Stimulated activated CD4-positive, alpha-beta T cell treated with anti-CD3 and anti-CD28 coated beads, Interleukin-1b, Interleukin-23, amount 100 ng/mL, for 1 hour (primary cell): ENCODE measurements at places on chromosomes 12 and 14.

- DNase-seq = no peak
These were observed 50.4 kb upstream of the OVCH1 start for GRCh38 chr12:29547864-29548263.

DNA sequence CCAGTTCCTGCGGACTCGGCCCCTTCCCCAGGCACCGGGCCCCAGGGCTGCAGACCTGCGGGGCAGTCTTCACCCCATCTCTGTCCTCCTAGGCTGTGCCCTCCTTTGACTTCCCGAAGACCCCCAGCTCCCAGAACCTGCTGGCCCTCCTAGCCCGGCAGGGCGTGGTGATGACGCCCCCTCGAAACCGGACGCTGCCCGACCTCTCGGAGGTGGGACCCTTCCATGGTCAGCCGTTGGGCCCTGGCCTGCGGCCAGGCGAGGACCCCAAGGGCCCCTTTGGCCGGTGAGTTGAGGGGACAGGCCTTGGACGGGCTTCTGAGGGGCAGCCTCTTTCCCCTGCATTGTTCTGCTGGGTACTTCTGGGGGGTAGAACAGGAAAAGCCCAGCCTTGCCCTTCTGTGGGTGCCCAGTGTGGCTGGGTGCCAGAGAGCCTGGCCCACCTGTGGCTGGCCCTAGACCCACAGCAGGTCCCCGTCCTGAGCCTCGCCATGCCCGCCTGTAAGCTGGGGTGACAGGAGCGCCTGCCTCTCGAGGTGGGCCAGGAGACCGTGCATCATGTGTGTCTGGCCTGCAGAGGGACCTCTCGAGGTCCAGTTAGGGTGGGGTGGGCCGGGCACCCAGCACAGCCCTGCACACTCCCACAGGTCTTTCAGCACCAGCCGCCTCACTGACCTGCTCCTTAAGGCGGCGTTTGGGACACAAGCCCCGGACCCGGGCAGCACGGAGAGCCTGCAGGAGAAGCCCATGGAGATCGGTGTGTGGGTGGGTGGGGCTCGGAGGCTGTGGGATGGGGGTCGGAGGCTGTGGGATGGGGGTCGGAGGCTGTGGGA lies 12.6 kb upstream of the PUS1 start:
- DNase-seq = no peak

DNA sequence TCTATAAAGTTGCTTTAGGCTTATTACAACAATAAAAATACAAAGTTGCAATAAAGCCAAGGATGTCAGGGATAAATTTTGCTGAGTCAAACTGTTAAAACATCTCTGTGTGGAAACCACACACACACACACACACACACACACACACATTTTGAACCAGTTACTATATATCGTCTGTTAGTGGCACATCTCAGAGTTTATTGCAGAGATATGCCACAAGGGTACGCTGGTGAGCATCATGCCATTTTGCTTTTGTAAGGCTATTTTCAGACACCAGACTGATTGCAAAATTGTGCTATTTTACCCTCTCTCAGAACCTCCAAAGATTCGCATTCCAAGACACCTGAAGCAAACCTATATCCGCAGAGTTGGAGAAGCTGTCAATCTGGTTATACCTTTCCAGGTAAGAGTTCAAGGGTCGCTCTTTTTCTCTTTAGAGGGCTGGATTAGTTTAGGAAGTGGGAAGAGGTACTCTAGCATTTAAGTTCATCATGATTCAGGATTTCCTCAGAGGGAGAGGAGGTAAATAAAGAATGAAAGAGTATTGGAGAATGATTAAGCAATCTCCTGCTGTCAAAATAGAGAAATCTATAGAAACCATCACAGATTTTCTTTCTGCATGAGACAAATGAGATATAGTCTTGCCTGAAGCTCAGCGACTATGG lies 27.3 kb upstream of the CHPT1 start:
- no peak for DNase-seq

DNA sequence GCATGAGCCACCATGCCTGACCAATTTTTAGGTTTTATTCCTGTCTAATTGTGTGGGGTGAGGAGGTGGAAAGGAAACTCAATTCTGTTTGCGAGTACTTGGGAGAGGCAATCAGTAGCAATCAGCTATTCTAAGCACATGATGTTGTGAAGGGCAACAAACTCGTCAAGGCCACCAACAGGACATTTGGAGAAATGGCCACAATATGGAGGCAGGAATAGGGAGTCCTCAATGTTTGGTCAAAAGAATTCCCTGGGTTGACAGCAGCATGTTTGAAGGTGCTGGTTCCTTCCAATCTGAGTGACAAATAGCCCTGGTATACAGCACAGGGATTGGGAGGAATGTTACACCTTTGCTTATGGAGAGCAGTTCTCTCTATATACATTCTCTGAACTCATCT lies 32.7 kb upstream of the USP44 start:
- DNase-seq = no peak

- no peak for DNase-seq
These were observed 29.5 kb upstream of the EVL start for GRCh38 chr14:100035700-100036099.

GRCh38 chr14:88196925-88197324 lies 126.1 kb downstream of the KCNK10 start:
- DNase-seq = no peak

DNA sequence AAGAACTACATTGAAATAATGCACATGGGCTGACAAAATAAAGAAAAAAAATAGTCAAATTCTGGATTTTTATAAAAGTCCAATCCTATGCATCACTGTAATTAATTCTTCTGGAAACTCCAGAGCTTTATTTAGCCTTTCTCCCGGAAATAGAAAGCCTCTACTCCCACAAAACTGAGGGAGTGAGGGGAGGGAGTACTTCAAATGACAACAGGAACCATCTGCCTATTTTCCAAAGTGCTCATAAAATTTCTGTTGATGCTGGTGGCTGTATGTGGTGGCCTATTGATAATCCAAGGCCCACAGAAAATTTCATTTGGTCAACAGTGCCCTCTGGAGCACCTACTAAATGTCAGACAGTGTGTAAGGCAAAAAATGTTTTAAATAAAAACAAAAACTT lies 64.6 kb downstream of the KIF21A start:
- DNase-seq = no peak

- DNase-seq = no peak
These were observed 43.2 kb upstream of the BCL11B start for GRCh38 chr14:99315197-99315596.

DNA sequence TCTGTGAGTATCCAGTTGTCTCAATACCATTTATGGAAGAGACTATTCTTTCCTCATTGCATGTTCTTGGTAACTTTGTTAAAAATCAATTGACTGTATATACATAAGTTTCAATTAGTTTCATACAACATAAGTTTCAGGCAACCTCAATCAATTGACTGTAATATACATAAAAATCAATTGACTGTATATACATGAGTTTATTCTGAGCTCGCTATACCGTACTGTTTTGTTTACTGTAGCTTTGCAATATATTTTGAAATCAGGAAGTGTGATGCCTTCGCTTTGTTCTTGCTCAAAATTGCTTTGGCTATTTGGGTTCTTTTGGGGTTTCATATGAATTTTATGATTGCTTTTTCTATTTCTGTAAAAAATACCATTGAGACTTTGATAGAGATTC lies 392.0 kb downstream of the BTG1 start:
- DNase-seq = no peak

GRCh38 chr12:112238441-112238840 lies 113.1 kb downstream of the TRAFD1 start:
- no peak for DNase-seq

DNA sequence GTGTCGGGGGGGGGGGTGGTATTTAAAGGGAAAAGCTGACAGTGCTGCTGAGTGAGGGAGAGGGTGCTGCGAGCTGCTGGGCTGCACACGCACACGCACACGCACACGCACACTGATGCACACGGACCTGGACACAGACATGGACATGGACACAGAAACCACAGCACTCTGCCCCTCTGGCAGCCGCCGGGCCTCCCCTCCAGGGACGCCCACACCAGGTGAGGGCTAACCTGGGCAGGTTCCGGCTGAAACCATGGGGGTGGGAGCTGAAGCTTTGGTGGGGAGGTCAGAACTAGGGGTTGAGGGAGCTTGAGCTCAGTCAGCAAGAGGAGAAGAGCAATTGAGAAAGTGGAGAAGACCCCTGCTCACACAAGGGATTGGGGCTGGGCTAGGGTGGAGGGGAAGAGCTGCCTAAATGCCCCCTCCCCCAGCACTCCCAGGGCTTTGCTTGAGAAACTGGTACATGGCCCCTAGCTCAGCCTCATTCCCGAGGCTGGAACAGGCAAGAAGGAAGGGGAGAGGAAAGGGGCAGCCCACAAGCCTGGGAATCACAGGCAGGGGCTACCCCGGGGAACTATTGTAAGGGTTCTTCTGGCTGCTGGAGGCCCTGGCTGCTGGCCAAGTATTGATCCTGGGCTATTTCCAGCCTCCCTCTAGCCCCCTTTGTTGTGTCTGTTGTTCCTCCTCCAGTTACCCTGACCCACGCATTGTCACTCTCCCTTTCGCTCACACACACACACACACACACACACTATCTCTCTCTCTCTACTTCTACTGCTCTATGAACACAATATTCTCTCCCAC lies at the start of gene REM2:
TSS of gene REM2 (plus strand) at position 50 of the 804 bp plus-strand sequence. CDS start at position 116, 66 bp downstream.
- DNase-seq = no peak

DNA sequence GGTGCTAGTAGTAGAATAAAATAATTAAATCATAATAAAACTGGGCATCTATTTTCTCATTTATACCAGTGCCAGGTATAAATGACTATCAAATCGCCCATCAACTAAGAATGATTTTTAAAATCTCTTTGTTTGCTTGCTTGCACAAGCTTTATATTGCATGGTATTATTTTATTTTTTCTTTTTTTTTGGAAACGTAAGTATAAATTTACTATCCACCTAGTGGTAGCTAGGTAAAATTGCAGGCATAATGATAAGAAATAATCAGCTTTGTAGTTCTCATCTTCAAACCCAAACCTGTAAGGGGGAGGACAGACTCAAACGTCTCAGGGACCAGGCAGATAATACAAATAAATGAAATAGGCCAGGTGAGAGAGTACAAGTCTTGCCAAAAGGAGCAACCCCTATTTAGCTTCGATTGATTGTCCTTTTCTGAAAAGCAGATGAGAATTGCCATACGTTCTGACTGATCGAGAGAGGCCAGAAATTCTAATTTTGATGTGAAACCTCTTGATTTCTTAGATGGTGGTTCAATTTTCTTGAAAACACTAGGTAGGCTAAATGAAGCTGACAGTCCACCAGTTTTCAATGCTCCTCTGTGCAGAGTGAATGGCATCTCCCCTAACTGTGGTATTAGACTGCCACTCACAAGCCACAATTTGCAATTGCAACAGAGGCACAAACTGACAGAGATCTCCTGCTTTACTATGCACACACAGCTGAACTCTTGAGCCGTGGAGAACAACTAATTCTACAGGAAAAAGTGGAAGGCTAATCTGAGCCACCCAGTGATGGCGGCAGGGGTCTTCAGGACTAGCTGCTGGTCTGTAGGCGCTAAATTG lies 189.3 kb downstream of the DACT1 start:
- DNase-seq = no peak

GRCh38 chr12:19421503-19422282 lies 17.6 kb upstream of the AEBP2 start:
- DNase-seq = no peak

- peak; percentile 67 for DNase-seq
These were observed at the start of gene KMT2D for GRCh38 chr12:49060237-49061156. KMT2D (minus strand) TSS chr12:49060794; CDS start chr12:49055324, 5,470 bp downstream.

GRCh38 chr14:32635061-32635719 lies 303.5 kb upstream of the NPAS3 start:
- DNase-seq = no peak

GRCh38 chr12:28234444-28234843 lies 44.2 kb downstream of the CCDC91 start:
- DNase-seq = no peak

DNA sequence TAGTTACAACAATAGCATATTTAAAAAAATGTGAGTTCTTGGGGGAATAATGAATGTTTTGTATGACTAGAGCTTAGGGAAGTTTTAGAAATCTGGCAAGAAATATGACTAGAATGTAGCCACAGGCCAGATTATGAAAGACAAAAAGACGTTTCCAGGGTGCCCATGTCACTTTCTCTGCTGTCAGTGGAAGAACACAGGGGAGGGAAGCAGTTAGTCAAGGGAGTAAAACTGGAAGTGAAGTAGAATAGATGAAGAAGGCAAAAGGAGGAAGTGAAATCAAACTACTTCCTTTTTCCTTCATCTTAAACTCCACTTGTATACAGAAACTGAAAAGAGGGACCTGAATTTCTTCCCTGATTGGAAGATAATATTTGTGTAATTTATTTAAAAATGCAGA lies 81.2 kb upstream of the ATP2B1 start:
- no peak for DNase-seq

DNA sequence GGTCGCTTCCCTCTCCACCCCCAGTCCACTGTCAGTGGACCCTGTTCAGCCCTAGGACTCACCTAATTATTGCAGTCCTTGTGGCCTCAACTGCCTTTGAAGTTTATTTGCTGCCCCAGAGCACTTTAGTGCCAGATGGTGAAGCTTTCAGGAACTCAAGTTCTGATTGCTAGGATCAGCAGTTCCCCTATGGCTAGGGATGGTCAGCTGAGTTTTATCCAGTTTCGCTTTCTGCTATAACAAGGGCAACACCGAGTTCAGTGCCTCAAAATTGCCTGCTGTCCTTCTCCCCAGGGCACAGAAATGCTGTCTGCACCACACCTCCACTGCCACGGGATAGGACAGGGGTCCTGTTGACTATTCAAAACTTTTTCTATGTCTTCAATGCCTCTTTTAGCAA lies 295.0 kb downstream of the GPHN start:
- DNase-seq = no peak

DNA sequence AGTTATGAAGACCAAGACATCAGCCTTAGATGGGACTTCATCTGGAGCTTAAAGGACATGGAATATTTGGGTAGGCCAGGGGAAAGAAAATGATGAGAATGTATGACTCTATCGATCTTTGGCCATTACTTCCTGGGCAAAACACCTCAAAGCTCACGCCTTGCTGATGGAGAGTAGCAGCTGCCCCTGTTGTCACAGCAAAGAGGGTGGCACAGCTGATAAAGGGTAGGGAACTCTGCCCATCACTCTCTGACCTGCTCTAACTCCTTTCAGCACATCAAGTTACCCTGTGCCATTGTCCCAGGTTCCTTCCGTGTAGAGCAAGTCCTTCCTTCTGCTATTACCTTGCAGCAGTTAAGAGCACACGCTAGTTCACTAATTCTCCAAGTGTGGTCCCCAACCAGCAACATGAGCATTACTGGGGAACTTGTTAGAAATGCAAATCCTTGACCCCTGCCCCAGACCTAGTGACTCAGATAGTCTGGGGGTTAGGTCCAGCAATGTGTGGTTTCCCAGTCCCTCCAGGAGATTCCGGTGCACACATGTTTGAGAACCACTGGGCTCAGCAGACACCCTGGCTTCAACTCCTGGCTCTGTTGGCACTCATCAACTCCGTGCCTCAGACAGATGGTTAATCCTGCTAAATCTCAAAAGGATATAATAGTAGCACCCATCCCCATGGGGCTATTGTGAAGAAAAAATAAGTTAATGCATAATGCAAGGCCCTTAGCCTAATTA lies 93.7 kb upstream of the EEA1 start:
- no peak for DNase-seq

- DNase-seq = no peak
These were observed 381.2 kb downstream of the BCL11B start for GRCh38 chr14:98890556-98891340.

- DNase-seq = no peak
These were observed 36.3 kb downstream of the STK38L start for GRCh38 chr12:27280412-27280811.
